ENCODE measurements at places on chromosomes 7 and 10.

- no peaks in the 10 kb centered on the region for H3K27me3 ChIP-seq
- H3K4me3 ChIP-seq = no peak overlapping the region
- DNase-seq = no peak
- peaks cover 3% of the 10 kb centered on the region for H3K36me3 ChIP-seq
Observed at GRCh38 chr7:151131592-151132293, 35.8 kb downstream of the GBX1 start.

DNA sequence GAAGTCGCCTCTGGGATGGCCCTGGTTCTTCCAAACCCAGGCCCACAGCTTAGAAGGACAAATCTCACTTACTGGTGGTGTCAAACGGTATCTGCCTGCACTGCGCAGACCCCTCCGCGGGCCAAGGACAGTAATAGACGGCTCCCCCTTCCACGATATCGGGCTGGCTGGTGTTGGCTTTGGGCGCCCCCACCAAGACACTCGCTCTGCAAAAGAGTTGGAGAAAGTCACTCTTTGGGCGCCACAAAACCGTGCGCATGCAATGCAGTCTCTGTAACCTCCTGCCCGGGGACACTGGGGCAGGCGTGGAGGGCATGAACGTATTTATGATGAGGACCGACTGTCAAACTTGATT lies 1.1 kb downstream of the ITGA8 start:
- H3K4me3 ChIP-seq = no peak overlapping the region
- DNase-seq = no peak
- H3K27ac ChIP-seq = no peak overlapping the region

GRCh38 chr7:144656965-144657517 lies 178.8 kb downstream of the TPK1 start:
- no peaks in the 10 kb centered on the region for H3K4me1 ChIP-seq
- no peak overlapping the region for H3K27ac ChIP-seq
- DNase-seq = no peak
- H3K36me3 ChIP-seq = no peaks in the 10 kb centered on the region
- H3K27me3 ChIP-seq = no peaks in the 10 kb centered on the region

DNA sequence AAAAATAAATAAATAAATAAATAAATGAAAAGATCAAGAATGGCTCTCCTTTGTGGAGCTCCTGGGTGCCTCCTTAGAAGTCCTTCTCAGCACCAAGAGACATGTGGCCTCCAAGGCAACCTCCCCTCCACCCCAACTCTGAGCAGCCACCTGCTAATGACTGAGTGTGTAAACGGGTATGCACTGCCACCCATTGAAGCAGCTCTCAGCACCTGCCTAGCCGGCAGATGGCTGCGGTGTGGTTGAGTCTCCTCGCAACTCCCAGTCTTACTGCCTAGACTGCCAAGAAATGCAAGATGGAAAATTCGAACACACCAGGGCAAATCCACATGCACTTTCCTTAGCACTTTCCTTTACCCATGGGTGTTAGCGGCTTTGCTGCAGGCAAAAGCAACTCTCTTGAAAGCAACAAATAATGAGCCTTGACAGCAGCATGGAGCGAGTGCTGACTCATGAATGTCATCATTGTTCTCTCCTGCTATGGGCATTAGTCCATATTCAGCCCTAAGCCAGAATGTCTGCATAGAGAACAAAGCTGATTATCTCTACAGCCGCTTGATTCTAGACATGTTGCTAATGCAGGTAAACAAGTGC lies 913.9 kb upstream of the AUTS2 start:
- no peaks in the 10 kb centered on the region for H3K27me3 ChIP-seq
- no peak overlapping the region for H3K27ac ChIP-seq
- no peaks in the 10 kb centered on the region for H3K4me1 ChIP-seq
- H3K4me3 ChIP-seq = no peak overlapping the region
- no peak for DNase-seq

Measured in activated naive CD8-positive, alpha-beta T cell treated with anti-CD3 and anti-CD28 coated beads, Interleukin-2, amount 50 U/mL, for 24 hours (primary cell).